Fibroblast of gingiva (primary cell): ENCODE measurements at places on chromosomes 5 and 9.

DNA sequence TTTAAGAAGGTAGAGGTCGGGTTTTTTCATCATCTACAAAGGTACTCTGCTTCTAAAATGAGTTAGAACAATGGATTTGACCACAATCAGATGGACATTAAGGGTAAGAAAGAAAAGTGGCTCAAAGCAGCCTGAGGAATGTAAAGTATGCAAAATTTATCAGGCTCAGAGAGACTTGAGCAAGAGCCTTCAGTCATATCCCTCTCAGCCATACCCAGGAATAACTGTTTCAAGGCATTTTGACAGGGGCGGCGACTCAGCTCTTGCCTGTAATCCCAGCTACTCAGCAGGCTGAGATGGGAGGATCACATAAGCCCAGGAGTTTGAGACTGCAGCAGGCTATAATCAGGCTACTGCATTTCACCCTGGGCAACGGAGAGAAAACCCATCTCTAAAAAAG, 38.8 kb upstream of the ANXA2R start:
- DNase-seq, result peak; percentile 81

- no peak for DNase-seq
Observed at GRCh38 chr5:51806677-51807076, 423.4 kb downstream of the ISL1 start.

DNA sequence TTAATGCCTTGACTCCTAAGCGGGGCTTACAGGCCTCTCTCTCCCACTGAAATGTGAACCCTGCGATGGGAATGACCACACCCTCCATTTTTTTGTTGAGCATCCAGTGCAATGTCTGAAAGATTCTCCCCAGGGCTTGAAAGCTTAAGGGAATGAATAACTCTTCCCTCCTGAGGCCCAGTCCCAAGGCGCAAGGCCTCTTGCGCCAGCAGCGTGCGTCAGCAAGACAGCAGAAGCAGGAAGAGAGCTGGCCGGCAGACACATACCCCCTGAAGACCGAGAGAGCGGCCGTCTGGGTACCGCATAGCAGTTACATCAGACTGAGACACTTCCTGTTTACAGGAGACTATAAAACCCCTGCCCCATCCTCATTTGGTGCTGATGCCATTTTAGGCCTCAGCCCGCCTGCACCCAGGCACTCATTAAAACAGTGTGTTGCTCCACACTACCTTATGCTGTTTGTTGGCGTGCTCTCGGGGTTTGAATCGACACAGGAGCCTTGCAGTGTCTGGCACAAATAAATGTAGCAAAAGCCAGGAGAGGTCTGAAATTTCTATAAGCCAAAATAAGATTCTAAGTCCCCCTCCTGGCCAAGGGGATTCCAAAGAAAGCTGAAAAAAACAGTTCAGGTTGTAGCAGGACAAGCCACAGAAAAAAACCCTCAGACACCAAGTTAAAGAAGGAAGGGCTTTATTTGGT, 62.3 kb downstream of the GDNF start:
- DNase-seq, result no peak

DNA sequence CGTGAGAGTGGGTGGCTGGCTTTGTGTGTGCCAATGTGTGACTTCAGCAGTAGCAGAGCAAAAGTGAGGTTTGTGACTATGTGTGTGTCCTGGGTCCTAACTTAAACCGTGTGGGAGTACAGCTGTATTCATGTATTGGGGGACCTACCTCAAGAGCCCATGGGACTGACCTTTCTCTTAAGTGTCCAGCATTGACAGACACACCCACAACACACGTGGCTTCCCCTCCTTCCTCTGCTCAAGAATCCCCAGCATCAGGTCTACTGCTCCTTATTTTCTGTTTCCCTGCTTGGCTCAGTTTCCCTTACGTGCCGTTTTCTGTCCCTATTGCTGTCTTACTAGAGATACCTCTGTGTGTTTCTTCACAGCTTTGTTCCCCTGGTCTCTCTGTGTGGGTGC, 616 bp downstream of the IL11RA start:
- DNase-seq, result no peak

- no peak for DNase-seq
Observed at GRCh38 chr9:87513161-87513560, 15.5 kb downstream of the DAPK1 start.

DNA sequence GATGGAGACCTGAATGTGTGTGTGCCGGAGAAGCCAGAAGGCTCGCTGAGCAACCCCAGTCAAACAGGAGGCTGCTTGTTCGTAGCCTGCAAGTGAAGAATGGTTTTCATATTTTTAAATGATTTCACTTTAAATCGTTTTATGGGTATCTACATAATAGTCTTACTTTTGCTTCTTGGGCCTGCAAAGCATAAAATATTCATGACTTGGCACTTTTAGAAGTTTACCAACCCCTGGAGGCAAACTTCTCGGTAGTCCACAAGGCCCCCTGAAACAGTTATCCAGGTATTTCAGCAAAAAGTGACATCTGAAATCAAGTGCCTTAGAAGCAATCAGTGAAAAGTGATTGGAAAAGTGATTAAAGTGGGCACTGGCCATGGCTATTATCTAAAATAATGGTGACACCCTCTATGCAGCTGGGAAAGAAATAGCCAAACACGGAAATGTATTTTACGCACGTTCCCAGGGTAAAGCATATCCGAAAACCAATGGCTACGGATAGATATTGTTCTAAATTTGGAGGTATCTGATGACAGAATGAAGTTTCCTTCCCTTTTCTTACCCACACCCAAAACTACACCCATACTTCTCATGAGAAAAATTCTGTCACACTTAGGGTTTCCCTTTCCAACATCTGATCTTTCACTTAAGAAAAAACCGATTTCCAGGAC, 39.0 kb downstream of the RAPGEF1 start:
- no peak for DNase-seq

GRCh38 chr9:87375397-87376073, 122.1 kb upstream of the DAPK1 start:
- DNase-seq, result peak; percentile 86

GRCh38 chr9:110049699-110050450, 158.1 kb downstream of the C9orf152 start:
- no peak for DNase-seq

DNA sequence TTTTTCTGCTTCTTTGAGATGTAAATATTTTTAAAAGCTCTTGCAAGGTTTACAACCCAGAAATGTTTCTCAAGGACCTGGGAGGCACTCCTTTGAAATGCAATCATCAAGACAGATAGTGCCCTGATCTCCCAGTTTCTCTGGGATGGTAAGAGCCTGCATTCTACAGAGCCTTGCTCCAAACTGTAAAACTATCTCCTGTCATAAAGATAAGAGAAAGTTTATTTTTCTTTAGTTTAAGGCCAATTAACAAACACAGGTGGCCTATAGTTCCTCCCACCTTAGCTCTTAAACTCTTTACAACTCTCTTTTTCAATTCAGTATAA, 1231.1 kb upstream of the NUDT12 start:
- no peak for DNase-seq

GRCh38 chr5:29561564-29561963, 1631.9 kb upstream of the CDH6 start:
- DNase-seq, result no peak

- DNase-seq, result no peak
Observed at GRCh38 chr9:14412775-14413174, 98.8 kb upstream of the NFIB start.

GRCh38 chr5:16992006-16992405, 55.9 kb upstream of the MYO10 start:
- DNase-seq, result no peak

DNA sequence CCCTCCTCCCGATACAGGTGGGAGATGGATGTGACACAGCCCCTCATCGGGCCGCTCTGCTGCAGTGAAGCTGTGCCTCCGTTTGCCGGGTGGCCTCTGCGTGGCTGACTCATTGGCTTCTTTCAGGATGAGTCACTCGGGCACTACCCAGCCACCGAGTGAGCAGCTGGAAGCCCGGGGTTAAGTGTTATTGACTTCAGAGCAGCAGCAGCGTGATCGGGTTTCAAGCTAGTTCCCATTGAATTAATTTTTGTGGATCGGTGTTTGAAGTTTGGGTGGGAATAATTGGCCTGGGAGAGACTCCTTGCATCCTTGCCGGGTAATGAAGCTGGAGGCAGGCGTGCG, 266.4 kb upstream of the IRX4 start:
- DNase-seq, result peak; percentile 65

DNA sequence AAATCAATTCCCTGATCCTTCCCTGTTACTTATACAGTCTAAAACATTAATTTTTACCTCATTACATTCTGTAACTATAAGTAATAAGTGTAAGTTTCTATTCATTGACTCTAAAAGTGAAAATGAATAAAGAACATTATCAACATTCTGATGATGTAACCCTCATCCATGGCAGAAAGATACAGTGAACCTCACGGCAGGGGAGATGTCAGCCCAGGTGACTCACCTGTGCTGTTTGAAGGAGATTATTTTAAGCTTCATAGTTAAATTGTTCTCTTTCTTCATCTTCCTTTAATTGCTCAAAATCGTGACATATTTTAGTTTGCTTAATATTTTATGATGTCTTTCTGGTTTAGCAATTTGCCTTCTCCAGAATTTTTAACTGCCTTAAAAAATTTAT, 268.1 kb downstream of the FSTL4 start:
- DNase-seq, result no peak

GRCh38 chr9:35274993-35275392, 113.2 kb downstream of the UNC13B start:
- no peak for DNase-seq

- no peak for DNase-seq
Observed at GRCh38 chr5:84725946-84726570, 341.4 kb upstream of the EDIL3 start.

DNA sequence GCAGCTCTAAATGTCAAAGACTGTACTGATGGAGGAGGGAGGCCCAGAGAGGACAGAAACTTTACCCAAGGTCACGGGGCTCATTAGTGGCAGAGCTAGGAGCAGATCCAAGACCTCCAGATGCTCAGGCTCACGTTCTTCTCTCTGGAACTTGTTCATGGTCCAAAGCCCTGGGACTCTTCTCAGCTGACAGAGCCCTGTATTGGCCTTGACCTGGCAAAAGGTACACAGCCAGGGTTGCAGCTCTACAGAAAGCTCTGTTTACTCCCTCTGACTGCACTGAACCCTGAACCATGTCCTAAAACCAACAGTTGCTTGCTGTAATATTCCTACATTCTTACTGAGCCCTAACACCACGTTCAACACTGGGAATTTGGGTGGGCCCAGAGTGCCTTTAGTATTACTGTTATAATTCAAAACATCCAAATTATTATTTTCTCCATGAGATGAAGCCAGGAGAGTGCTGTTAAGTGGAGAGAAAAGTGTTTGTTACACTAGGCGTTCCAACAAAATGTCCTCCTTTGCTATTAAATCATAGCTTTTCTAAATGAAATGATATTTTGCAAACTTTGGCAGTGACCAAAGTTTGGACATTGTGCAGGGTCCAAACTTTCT, 602.4 kb upstream of the CLINT1 start:
- DNase-seq, result peak; percentile 71

DNA sequence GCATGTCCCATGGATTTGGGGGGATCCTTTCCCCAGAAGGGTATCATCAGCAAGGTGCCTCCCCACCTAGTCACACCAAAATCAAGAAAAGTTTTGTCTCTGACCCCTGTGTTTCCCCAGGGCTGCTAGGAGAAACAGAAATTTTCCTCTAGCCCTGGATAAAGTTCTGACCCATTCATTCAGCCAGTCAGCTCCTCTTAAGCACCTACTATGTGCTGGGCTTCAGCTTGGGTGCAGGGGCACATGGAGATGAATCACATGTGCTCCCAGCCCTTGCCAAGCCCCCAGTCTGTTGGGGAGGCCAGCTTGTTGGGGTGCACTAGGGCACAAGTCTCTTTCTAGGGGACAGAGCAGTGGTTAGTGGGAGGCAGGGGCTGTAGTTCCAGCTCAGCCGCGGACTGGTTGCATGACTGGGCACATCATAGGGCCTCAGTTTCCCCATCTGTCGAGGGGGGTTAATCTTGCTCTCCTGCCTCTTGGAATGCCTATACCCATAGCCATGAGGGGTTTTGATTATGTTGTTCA, 3.9 kb downstream of the DAB2IP start:
- no peak for DNase-seq

DNA sequence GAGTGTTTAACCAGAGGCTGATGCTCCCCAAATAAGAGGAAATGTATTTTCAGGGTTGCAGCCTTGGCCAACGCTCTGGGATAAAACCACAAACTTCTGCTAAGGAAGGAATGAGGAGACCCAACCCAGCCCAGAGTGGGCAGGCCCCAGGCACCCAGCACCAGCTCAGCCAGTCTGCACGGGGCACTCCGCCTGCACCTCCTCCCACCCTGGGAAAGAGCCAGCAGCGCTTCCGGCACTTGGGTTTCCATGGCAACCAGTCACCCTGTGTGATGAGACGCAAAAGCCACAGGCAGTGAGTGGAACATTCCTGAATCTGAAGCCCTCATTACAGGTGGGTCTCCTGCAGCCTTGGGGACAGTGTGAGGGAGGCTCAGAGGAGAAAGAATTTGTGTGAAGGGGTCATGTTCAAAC, 85.2 kb upstream of the ZBTB43 start:
- DNase-seq, result no peak

DNA sequence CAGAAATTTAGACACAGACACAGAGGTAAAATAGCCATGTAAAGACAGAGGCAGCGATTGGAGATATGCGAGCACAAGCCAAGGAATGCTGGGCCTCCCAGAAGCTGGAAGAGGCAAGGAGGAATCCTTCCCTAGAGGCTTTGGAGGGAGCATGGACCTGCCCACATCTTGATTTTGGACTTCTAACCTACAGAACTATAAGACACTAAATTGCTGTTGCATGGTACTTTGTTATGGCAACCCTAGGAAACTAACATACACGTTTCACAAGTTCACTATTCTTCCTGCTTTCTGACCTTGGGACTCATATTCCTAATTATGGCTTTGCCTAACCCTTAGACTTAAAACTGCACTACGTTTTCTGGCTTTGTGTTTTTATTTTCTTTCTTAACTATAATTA, 4.6 kb upstream of the LURAP1L start:
- DNase-seq, result no peak

- DNase-seq, result no peak
Observed at GRCh38 chr5:180557217-180557809, 34.0 kb downstream of the SCGB3A1 start.

DNA sequence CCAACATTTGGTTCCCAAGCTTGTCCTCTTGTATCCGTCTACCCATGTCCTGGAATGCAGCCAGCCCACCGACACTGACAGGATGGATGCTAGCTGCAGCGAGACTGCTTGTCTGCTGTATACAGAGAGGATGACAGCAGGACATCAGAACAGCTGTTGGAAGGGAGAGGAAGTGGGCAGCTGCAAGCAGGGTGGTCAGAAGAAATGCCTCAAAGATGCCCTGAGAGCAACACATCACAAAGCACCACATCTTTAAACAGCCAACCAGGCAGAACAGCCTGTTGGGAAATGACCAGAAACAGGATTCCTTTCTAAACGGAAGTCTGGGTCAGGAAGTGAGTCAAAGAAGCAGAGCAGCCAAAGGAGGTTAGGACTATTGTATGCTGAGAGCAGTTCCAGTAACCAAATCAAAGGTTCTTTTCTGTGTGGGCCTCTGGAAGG, 219.1 kb downstream of the NDUFS4 start:
- DNase-seq, result peak; percentile 29

GRCh38 chr5:96825243-96825642, 17.5 kb upstream of the ERAP1 start:
- no peak for DNase-seq

GRCh38 chr9:95626885-95627558, 110.3 kb upstream of the PTCH1 start:
- DNase-seq, result no peak
